ENCODE measurements at places on chromosomes 4 and X. TPM values are rescaled to one million over a fixed set of nuclear protein-coding genes. Genes with fewer than 3 reads are reported as not detected.
A peak's percentile ranks its signal among the peaks of the same experiment; 100 is the strongest.

GRCh38 chr4:34182306-34182705, 2062.0 kb downstream of the ARAP2 start:
- peak; percentile 73 for DNase-seq

DNA sequence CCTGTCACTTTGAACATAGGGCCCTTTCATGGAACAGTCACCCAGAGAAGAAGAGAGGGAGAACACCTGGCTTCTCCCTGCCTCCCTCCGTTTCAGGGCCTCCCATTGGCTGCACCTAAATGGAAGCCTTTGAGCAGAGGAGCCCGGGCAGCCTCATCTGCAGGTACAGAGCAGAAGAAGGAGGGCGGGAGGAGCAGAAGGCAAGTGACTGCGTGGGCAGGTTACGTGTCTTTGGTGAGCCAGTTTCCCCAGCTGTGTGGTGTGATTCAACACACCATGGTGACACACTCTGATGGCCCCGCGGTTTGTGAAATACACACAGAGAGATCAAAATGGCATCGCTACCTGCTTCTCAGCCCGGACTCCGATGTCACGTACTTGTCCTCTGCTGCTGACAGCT, 431 bp downstream of the C4orf50 start:
- DNase-seq = no peak

DNA sequence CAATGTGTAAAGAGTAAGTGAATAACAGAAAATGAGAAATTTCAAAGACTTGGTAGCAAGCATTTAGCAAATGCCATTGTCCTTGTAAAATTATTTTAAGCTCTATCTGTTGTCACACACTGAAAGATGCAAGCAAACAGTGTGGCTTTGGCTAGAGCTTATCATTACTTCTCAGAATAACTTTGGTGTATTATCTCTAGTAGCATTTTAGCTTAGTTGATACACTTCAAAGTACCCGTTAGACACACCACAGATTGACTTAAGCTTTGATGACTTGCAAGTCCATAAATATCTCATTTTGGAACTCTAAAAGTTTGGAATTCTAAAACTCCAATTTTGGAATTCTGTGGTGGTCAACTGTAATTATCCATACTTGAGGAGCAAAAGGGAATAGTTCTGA, 98.6 kb downstream of the PDLIM5 start:
- DNase-seq = no peak

- DNase-seq = peak; percentile 12
Measured at GRCh38 chr4:38993683-38994082, 38.5 kb downstream of the TMEM156 start.

DNA sequence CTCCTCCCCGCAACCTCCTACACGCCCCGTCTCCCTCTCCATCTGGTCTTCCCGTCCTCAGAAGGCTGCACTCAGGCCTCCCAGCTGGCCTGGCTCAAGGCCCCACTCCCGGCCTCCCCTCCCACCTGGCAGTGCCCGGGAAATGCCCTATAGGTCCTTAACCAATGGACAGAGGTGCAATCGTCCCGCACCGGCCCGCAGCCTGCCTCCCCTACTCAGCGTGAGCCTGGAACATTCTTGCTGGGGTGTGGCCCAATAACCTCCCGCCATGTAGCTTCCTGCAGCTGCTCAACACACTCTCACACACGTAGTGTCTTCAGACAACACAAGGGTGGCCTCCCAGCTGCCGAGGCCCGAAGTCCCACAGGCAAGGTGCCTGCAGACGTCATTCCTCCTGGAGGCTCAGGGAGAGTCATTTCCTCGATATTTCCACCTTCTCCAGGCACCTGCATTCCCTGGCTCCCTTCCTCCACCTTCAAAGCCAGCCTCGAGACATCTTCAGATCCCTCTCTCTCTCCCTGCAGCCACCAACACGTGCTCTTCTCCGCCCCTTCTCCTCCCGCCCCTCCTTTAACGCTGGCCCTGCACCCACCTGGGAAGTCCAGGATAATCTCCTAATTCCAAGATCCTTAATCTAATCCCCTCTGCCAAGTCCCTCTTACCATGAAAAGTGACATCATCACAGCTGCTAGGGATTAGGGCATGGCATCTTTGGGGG, 56.2 kb downstream of the ADRA2C start:
- DNase-seq = no peak

DNA sequence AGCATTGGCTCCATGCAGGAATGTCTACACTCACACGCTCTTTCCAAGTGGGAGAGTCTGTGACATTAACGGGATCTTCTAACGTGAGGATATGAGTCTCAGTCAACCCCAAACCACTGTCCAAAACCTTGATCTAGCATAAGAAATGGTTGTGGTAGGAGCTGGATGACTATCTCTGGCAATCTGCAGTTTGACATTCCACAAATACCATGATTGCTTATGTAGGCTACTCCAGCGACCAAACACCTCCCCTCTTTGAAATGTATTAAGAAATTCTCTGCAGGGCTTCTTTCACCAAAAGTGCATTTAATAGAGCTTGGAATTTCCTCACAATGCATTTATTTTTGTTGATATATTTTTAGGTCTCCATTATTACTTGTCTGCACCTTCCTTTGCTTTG, 14.1 kb upstream of the STX18 start:
- DNase-seq = no peak

DNA sequence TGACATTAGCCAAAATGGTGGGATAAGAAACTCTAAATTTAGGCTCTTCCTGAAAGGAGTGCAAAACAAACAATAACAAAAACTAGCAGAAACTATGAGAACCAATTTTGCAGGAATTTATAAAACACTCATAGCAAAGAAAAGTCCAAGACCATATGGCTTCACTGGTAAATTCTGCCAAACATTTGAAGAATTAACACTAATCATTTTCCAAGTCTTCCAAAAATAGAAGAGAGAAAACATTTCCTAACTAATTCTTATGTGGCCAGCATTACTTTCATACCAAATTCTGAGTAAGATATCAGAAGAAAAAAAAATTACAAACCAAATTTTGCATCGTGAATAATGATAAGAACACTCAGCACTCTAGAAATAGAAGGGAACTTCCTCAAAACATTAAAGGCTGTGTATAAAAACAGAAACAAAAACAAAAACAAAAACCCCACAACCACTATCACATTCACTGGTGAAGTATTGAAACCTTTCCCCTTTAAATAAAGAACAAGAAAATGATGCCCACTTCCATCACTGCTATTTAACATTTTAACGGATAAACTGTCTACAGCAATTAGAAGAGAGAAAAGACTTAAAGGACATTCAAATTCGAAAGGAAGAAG, 524.3 kb upstream of the GALNTL6 start:
- DNase-seq = no peak

- no peak for DNase-seq
Measured at GRCh38 chr4:44159991-44160390, 288.6 kb downstream of the KCTD8 start.

- no peak for DNase-seq
Measured at GRCh38 chr4:24774452-24774851, 20.9 kb upstream of the SOD3 start.

DNA sequence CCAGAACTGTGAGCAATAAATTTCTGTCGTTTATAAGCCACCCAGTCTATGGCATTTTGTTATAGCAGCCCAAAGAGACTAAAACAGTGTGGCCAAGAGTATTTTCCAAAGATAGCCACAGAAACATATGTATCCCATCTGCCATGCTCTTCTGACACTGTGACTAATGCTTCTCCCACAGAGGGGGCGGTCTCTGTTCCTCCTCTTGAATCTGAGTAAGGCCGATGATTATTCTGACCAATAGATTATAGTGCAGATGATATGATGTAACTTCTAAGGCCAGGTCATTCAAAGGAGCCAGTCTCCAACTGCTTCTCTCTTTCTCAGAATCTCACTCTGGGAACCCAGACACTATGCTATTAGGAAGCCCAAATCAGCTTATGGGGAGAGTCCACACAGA, 570.7 kb downstream of the BCOR start:
- no peak for DNase-seq

- peak; percentile 13 for DNase-seq
Measured at GRCh38 chrX:153600032-153600373, 1.1 kb upstream of the CCNQ start.

GRCh38 chr4:150160473-150160872, 82.2 kb downstream of the DCLK2 start:
- no peak for DNase-seq

DNA sequence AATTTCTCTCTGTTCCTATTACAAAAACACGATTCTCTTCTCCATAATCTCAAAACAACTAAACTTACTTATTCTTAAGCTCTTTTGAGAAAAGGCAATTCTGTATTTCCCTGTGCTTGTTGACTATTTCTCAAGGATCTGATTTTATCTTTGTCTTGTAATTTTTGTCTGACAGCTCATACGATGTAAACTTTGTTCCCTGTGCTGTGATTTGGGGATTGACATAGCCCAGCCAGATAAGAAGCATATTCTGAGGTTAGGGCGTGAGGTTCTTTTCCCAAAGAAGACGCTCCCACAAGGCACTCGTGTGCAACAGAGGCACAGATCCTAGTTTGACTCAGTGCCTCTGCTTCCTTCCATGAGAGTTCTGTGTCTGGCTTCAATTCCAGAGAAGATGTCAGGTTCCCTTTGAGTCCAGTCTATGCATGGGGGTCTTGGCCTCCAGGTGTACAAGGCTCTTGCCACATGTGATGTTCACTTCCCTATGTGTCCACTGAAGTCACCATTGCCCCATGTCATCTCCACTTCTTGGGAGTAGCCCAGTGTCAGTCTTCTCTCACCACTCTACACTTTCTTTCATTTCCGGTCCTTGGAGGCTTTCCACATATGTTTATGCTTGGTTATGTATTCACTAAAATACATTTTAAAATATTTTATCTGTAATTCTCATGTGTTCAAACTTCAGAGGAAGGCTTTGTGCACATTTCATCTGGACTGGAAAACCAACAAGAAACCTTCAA, 94.8 kb downstream of the MID1 start:
- DNase-seq = no peak

Gene CXorf49
- not detected for polyA plus RNA-seq

Gene MEPE
- polyA plus RNA-seq = not detected

Gene SYP
- polyA plus RNA-seq = 4.0 TPM

Gene SCML2
- 8.6 TPM for polyA plus RNA-seq

Gene PLXNB3
- polyA plus RNA-seq = 3.9 TPM

Gene SMPX
- polyA plus RNA-seq = not detected

Gene YIPF7
- not detected for polyA plus RNA-seq

Gene TRIML2
- 58.1 TPM for polyA plus RNA-seq

Gene KLKB1
- 0.08 TPM for polyA plus RNA-seq

Gene GPRASP1
- 0.50 TPM for polyA plus RNA-seq

Gene NBDY
- 47.3 TPM for polyA plus RNA-seq

Gene HS6ST2
- 0.01 TPM for polyA plus RNA-seq

Gene SPANXN4
- polyA plus RNA-seq = not detected

Gene TASL
- polyA plus RNA-seq = not detected

Gene GAGE10
- polyA plus RNA-seq = not detected

Measured in A549 (cell line).